Lung (tissue), 17 donors: ENCODE measurements at places on chromosomes 6 and 20.

DNA sequence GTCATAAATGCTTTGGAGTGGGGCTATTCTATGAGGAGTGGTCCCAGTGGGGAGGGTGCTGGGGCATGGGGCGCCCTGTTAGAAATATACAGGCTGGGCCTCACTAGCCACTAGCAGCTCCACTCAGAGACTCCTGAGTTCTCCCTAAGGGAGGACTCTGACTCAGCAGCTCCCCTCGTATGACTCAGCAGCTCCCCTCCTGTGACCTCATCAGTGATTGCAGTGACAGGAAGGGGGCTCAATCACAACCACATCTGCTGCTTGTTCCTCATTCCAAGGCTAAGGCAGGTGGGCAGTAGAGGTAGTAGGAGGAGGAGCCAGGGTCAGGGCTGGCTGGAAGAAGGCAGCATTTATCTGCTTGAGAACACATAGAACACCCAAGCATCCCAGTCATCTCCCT is 73.7 kb downstream of the PRND start:
- no peak overlapping the region for H3K27ac ChIP-seq
- H3K4me1 ChIP-seq, result no peaks in the 10 kb centered on the region
- peaks cover 28% of the 10 kb centered on the region for H3K36me3 ChIP-seq
- no peak for DNase-seq

GRCh38 chr6:111523484-111524167 is 40.6 kb upstream of the REV3L start:
- no peak overlapping the region for H3K27ac ChIP-seq
- no peaks in the 10 kb centered on the region for H3K27me3 ChIP-seq
- H3K4me1 ChIP-seq, result peaks cover 12% of the 10 kb centered on the region
- DNase-seq, result no peak

GRCh38 chr6:113954653-113955052 is 16.3 kb downstream of the HDAC2 start:
- H3K36me3 ChIP-seq, result peaks cover 9% of the 10 kb centered on the region
- no peaks in the 10 kb centered on the region for H3K27me3 ChIP-seq
- peaks cover 11% of the 10 kb centered on the region for H3K4me1 ChIP-seq
- no peak overlapping the region for H3K27ac ChIP-seq
- H3K4me3 ChIP-seq, result no peak overlapping the region
- no peak for DNase-seq

- H3K27me3 ChIP-seq, result no peaks in the 10 kb centered on the region
- H3K4me1 ChIP-seq, result no peaks in the 10 kb centered on the region
- H3K4me3 ChIP-seq, result no peak overlapping the region
- no peak for DNase-seq
- H3K27ac ChIP-seq, result no peak overlapping the region
These were observed 36.7 kb upstream of the RIPOR2 start for GRCh38 chr6:24972311-24972958.

DNA sequence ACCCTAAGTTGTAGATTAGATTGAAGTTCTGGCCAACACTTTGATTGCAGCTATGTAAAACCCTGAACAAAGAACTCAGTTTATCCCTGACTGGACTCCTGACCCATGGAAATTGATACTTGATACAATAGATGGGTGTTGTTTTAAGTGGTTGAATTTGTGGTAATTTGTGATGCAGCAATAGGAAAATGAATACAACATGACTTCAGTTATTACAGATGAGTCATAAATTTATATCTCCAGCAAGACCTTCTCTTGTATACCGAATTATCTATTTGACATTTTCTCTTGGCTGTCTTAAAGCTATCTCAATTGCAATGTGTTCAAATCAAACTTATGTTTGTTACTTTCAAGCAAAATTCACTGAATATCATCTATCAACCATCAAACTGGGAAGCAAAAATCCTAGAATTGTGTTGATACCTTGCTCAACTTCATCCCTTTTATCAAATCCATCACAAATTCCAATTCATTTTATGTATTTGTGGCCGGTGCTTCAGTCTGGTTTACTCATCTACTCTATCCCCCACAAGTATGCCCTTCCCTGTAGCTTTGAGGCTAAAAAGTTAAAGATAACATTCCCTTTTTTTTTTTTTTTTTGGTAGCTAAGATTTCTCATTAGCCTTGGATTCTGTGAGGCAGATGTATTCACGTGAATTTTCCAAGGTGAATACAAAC is 129.4 kb upstream of the CENPW start:
- no peak for DNase-seq
- H3K36me3 ChIP-seq, result no peaks in the 10 kb centered on the region
- H3K27ac ChIP-seq, result no peak overlapping the region
- H3K4me3 ChIP-seq, result no peak overlapping the region
- H3K4me1 ChIP-seq, result no peaks in the 10 kb centered on the region

DNA sequence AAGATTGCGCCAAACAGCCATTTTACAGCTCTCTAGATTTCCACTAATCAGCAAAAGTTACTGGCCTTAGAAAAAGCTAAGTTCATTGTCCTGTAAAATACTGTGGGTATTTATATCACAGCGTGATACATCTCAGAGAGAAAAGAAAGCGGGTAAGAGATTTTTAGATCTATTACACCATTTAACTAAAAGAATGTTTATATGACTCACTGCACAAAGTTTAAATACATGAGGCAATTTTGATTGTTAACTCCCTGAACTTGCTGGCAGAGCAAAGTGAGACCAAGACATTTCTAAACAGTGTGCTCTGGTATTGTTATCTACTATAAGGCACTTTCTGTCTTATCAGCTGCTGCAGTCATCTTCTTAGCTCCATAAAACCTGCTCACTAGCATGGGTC is 314.3 kb downstream of the EPHA7 start:
- H3K27ac ChIP-seq, result no peak overlapping the region
- no peaks in the 10 kb centered on the region for H3K4me1 ChIP-seq
- DNase-seq, result peak; percentile 88

GRCh38 chr6:5976811-5977210 is 29.9 kb downstream of the NRN1 start:
- DNase-seq, result no peak
- no peak overlapping the region for H3K4me3 ChIP-seq
- no peak overlapping the region for H3K27ac ChIP-seq
- no peaks in the 10 kb centered on the region for H3K36me3 ChIP-seq

DNA sequence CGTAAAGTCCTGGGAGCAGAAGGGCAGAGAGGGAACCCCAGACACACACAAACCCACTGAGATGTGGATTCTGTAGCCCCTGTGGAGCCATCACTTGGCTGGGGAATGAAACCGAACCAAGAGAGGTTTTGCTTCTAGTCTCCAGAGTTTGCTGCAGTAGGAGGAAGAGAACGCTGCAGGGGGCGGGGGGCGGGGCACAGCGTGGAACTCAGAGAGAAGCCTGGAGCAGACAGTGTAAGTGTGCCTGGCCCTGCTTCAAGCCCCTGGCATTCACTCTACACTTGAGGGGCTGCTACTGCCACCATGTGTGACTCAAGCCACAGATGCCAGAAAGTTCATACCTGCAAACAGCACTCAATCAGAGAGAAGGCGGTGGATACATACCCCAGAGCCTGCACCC is 18.9 kb downstream of the GABRR1 start:
- no peaks in the 10 kb centered on the region for H3K36me3 ChIP-seq
- no peak for DNase-seq
- H3K27me3 ChIP-seq, result no peaks in the 10 kb centered on the region
- no peak overlapping the region for H3K27ac ChIP-seq
- no peaks in the 10 kb centered on the region for H3K4me1 ChIP-seq
- H3K4me3 ChIP-seq, result no peak overlapping the region

GRCh38 chr20:21632031-21632734 is 73.3 kb upstream of the PAX1 start:
- no peak for DNase-seq
- no peaks in the 10 kb centered on the region for H3K36me3 ChIP-seq
- no peaks in the 10 kb centered on the region for H3K4me1 ChIP-seq
- H3K27me3 ChIP-seq, result no peaks in the 10 kb centered on the region
- H3K4me3 ChIP-seq, result no peak overlapping the region
- H3K27ac ChIP-seq, result no peak overlapping the region
